ENCODE measurements at places on chromosomes 1 and 21.

- no peak for DNase-seq
Measured at GRCh38 chr1:33025180-33025569, 11.5 kb downstream of the AK2 start.

DNA sequence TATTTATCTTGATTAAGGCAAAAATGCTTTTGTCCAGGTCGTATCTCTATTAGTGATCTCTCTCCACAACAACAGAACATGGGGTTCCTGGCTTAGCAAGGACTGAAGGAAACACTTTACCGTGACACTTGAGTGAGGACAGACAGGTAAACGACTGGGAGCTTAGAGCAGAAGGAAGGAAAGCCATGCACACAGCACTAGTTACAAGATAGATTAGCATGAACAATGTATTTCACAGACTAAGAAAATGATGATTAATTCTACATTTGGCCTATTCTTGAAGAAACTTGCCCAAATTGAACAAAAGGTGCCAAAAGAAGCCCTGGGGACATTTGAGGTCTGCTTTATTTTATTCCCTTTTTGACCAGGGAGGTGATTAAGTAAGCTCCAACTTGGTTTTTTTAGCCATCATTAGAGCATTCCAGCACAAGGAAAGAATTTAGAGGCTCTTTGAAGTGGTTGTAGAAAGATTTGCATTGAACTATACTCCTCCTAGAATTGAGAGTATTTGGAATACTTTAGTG is 248.5 kb downstream of the USP25 start:
- peak; percentile 23 for DNase-seq

GRCh38 chr1:60874718-60875117 is 207.6 kb upstream of the NFIA start:
- peak; percentile 69 for DNase-seq

- DNase-seq = no peak
Measured at GRCh38 chr1:245690946-245691541, 536.3 kb downstream of the KIF26B start.

DNA sequence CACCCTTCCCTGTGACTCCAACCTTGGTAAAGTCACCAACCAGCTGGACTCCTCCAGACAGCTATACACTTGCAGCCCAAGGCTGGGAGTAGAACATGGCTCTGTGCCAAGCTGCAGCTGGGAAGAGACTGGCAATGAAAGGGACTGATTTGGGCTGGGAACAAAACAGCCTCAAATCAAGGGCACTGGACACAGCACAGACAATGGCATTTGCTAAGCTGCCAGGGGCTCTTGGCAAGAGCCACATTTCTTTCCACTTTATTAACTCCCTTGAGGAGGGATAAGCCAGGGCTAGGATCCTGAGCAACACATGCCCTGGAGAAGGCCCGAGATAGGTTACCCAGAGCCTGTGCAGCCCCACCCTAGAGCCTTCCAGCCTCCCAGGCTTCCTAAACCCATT is 12.0 kb downstream of the SYT11 start:
- DNase-seq = no peak

DNA sequence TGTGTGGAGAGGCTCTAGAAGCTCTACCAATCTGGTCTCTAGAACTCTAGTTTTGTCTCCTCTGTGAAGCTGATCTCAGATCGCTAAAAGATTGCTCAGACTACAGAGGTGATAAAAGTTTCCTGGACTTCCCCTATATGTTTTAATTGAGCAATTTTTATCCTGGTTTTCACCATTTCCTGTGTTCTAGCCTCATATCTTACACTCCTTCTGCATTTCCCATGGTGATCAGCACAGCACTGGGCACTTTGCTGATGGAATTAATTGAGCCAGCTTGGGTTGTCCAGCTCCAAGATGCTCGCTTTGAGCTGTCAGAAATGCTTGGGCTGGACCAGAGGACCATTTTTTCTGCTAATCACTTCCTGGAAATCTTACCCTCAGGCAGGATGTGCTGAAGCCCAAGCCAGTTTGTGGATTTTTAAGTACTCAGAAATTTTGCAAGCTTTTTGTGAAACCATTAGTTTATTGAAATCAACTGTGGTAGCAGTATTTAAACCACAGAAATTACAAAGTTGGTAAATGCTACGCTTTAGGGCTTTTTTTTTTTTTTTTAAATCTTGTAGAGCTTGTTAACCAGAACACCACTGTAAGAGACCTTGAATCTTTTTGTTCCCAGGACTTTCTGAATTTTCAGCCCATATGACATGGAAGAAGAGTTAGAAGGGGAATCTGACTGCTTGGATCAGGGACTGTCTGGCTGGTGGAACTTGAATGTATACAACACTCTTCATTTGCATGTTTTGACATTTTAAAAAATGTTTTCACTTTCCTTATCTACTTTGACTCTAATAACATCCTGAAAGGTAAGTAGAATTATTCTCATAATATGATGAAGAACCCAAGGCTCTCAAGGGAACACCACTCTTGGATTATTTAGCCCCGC is 28.4 kb downstream of the CD48 start:
- DNase-seq = no peak

DNA sequence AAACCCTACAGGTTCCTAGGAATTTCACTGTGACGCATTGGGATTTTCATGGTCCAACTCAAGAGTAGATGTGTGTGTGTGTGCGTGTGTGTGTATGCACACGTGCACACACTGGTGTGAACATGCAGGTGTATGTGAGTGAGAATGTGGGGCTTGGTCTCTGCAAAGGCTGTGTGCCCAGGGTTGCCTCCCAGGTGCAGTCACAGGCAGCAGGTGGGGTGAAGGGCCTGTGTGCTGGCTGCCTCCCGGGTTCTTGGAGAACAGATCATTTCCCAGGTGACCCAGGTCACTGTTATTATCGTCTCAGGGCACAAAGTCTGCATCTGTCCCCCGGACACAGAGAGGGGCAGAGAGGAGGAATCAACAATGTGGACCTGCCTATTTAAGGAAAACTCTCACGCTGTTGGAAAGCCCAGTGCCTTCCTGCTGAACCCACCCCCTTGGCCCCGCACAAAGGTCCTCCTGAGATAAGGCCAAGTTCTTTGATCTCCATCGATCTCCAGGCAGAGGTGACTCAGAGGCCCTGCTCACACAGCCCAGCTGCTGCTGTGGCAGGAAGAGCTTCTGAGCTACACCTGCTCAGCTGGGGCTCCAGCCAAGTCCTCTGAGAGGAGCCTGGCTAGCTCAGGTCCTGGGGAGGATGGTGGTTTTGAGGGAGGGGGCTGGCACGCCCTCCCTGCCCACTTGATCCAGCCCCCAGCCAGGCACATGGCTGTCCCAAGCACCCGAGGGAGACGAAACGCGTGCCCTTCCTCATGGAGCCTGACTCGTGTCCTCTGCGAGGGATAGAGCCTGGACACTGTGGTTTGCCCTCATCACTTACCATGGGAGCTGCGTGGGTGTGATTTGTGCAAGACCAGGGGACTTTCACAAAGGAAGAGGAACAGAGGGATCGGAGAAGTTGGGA is 134.0 kb upstream of the ARHGEF16 start:
- no peak for DNase-seq

DNA sequence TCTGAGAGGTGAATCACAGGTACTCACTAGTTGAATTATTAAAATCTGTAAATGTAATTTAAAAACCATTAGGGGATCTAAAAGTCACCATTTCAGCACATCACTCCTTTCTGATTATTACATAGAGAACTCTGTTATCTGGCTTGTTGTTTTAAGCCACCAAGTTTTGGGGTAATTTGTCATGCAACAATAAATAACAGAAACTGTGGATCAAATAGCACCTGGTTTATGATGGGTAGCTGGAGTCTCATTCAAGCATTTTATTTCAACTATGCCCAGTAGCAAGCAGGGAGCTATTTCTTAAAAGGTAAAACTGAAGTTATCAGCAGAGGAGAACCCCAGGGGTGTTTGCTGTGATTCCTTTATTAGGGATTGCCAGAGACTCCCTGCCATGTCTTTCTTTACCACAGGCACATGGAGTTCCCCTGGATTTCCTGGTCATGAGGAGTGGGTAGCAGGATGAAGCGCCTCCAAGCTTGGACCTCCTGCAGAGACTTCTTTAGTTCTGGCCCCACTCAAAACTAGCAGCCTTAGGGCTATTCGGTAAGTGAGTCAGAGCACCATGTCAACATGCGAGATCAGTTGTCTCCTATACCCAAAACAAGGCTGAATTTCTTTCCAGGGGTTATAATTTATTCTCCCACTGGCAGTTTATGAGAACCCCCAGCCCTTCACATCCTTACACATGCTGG is 179.2 kb downstream of the GIPC2 start:
- DNase-seq = no peak

DNA sequence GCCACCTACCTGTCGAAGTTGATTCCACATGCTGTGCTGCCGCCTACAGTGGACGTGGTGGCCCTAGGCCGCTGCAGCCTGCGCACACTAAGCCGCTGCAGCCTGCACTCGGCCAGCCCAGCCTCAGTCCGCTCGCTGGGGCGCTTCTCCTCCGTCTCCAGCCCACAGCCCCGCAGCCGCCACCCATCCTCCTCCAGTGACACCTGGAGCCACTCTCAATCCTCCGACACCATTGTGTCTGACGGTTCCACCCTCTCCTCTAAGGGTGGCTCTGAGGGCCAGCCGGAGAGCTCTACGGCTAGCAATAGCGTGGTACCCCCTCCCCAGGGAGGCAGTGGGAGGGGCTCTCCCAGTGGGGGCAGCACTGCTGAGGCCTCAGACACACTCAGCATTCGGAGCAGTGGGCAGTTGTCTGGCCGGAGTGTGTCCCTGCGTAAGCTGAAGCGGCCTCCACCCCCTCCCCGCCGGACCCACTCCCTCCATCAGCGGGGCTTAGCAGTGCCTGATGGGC is 46.9 kb downstream of the YARS1 start:
- no peak for DNase-seq

DNA sequence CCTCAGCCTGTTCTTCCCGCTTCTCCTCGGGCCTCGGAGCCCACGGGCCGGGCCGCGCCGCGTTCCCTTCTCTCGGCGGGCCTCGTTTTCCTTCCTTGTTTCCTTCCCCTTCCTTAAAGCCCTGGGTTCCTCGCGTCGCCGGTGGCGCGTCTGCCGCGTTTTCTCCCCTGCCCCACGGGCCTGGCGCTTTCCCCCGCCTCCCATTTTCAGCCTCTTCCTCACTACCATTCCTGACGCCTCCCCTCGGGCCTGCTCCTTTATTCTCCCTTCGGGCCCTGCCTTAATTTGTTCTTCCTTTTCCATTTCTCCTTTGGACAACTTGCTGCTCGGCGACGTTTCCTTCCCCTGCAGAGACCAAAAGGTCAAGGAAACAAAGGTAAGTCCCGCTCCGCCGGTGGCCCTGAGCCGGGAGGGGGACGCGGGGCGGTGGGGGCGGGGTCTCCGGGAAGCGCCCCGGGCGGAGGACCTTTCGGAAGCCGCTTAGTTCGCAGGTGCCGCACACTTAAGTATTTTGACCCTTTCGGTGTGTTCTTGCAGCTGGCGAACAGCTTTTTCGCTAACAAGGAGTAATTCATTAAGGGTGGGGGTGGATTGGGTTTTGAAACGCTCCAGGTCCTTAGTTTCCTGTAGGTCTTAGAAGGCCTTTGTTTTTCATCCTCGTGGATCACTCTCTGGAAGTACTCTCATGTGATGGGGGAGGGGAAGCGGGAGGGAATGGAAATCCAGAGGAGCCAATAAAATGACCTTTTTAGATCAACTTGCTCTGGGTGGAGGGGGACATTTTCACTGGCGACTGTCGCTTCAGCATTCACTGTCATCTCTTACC is 780 bp downstream of the YTHDF2 start:
- peak; percentile 30 for DNase-seq

DNA sequence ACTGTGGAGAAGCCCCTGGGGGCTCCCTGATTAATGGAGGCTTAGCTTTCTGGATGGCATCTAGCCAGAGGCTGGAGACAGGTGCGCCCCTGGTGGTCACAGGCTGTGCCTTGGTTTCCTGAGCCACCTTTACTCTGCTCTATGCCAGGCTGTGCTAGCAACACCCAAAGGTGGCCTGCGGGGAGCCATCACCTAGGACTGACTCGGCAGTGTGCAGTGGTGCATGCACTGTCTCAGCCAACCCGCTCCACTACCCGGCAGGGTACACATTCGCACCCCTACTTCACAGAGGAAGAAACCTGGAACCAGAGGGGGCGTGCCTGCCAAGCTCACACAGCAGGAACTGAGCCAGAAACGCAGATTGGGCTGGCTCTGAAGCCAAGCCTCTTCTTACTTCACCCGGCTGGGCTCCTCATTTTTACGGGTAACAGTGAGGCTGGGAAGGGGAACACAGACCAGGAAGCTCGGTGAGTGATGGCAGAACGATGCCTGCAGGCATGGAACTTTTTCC is 24.8 kb downstream of the PCSK9 start:
- DNase-seq = no peak

- DNase-seq = no peak
Measured at GRCh38 chr1:226569879-226570547, 21.4 kb downstream of the STUM start.

- DNase-seq = peak; percentile 23
Measured at GRCh38 chr1:55321942-55322341, 106.8 kb upstream of the USP24 start.

- no peak for DNase-seq
Measured at GRCh38 chr1:202752774-202753173, 42.5 kb upstream of the SYT2 start.

DNA sequence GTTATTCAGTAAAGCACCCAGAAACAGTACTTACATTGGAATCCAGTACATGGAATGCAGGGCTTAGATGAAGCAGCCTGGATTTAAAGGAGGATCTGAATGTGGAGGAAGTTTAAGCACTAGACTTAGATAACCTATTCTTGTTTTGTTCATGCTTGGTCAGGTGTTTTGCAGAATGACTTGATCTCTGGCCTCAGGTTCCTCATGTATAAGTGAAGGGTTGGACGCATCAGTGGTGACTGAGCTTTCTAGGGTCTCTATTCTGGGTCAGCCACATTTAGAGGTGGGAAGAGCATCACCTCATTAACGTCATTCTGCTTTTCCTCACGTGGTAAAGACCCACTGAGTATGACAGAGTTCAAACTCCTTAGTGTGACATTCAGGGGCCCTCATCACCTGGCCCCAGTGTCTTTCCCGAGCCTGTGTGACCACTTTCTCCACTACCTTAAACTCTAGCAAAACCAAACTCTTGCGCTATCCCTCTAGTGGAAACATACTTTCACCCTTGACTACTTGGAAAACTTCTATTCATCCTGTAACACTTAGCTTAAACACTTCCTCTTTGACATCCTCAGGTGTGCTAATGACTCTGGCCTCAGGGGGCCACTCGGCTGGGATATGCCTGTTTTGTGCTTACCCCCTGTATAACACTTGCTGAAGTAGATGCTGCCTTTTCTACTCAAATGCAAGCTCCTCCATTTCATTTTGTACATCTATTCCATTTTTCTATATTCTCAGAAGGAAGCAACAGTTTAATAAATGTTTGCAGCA is 871 bp upstream of the ERICH3 start:
- no peak for DNase-seq

All from AG08395 (cell line).